Activated T-helper 1 cell treated with anti-CD3 and anti-CD28 coated beads, Interleukin-12 subunit alpha, Interleukin-12 subunit beta, Interleukin-2, Interleukin-4 antibody, amounts not matched to agents 30 ng/mL and 10 ng/mL and 1 ng/mL, durations not matched to agents 14 hours and 24 hours and 36 hours (primary cell): ENCODE measurements at places on chromosomes 3 and 15.

GRCh38 chr3:184042617-184043016, 10.2 kb upstream of the HTR3C start:
- no peak for DNase-seq

GRCh38 chr3:171526869-171527268, 66.7 kb upstream of the TNIK start:
- DNase-seq, result no peak

GRCh38 chr15:61556037-61556648, 327.0 kb upstream of the RORA start:
- DNase-seq, result no peak

GRCh38 chr15:74542166-74543042, 1.4 kb downstream of the ARID3B start:
- DNase-seq, result no peak
